ENCODE measurements at places on chromosomes 4 and X. TPM values are rescaled to one million over a fixed set of nuclear protein-coding genes. Genes with fewer than 3 reads are reported as not detected.

SSX3 gene
- not detected for total RNA-seq

RNF212 gene
- total RNA-seq = 3.4 TPM

ETNPPL gene
- 3.9 TPM for total RNA-seq

PLP2 gene
- 9.0 TPM for total RNA-seq

CENPVL2 gene
- total RNA-seq = 2.9 TPM

GIMD1 gene
- total RNA-seq = not detected
